NT2/D1 (cell line): ENCODE measurements at places on chromosomes 4 and X.

- no peak for DNase-seq
Observed at GRCh38 chrX:70322784-70323183, 32.9 kb downstream of the KIF4A start.

GRCh38 chr4:79455216-79455615, 47.2 kb upstream of the GK2 start:
- DNase-seq, result no peak

DNA sequence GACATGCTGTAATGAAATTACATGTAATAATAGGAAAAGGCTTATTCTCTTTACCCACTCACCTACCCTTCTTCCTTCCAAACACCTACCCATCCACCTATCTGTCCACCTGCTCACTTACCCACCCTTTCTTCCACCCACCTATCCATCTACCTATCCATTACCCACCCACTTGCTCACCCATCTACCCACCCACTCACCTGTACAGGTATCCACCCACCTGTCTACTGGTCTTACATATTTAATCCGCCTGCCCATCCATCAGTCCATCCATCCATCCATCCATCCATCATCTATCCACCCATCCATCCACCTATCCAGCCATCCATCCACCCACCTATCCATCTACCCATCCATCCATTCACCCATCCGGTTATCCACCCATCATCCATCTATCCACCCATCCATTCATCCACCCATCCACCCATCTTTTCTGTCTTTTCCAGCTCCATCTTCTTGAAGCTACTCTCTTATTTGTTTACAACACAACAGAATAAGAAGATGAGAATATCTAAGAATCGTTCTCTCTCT, 133.3 kb upstream of the STX18 start:
- DNase-seq, result no peak

DNA sequence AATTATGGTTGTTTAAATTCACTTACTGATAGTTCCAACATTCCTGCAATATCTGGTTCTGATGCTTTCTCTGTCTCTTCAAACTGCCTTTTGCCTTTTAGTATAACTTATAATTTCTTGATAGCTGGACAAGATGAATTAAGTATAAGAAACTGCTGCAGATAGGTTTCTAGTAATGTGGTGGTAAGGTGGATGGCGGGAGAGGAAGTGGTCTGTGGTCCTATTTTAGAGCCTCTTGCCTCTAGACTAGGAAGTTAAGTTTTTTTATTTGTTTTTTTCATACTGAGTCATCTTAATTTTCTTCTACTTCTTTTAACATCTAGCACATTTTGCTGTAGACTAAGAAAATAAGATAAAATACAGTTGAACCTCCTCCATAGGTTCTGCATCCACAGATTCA, 310.0 kb downstream of the SLITRK2 start:
- no peak for DNase-seq

DNA sequence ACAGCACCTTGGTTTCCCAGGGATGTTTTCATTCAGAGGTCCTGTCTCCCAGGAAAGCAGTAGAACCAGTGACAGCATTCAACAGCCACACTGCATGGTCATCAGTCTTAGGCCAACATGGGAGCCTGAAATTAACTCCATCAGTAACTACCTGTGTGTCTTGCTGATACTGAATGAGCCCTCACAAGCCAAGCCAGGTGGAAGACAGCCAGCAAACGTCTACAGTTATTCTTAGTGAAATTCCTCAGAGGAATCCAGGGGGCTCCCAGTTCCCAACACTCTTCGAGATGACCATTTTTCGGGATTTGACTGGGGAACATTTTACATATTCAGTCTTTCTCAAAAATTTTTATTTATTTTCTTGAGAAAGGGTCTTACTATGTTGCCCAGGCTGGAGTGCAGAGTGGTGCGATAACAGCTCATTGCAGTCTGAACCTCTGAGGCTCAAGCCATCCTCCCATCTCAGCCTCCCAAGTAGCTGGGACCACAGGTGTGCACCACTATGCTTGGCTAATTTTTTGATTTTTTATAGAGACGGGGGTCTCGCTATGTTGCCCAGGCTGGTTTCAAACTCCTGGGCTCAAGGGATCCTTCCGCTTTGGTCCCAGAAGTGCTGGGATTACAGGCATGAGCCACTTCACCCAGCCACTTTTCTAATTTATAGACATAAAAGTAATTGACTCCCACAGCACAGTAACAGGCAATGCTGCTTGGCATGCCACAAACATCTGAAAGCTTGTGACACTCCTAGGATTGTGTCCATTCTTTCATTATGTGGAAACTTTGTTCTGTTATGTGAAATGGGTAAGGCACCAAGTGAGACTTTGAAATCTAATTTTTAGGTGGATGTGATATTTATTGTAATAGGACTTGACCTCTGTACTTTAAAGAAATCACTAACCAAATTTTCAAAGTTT, 116.9 kb downstream of the SOWAHB start:
- no peak for DNase-seq

DNA sequence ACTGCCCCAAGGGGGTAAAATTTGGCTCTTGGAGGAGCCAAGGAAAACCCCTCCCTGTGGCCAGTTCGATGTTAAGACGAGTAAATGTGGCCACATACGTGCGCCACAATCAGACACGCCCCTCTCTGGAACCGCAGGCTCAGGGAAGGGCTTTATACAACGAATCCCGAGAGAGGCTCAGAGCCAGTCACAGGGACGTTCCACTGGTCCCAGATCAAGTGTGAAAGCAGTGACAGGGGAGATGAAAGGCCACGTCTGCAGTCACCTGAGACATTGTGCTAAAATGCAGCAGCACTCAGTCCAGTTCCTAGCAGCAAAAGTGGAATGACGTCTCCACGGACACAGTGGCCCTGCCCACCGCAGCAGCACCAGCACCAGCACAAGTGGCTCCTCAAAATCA, 68.0 kb downstream of the ACOX3 start:
- no peak for DNase-seq

- DNase-seq, result peak; percentile 63
Observed at GRCh38 chr4:79083406-79084010, 144.3 kb upstream of the PAQR3 start.

DNA sequence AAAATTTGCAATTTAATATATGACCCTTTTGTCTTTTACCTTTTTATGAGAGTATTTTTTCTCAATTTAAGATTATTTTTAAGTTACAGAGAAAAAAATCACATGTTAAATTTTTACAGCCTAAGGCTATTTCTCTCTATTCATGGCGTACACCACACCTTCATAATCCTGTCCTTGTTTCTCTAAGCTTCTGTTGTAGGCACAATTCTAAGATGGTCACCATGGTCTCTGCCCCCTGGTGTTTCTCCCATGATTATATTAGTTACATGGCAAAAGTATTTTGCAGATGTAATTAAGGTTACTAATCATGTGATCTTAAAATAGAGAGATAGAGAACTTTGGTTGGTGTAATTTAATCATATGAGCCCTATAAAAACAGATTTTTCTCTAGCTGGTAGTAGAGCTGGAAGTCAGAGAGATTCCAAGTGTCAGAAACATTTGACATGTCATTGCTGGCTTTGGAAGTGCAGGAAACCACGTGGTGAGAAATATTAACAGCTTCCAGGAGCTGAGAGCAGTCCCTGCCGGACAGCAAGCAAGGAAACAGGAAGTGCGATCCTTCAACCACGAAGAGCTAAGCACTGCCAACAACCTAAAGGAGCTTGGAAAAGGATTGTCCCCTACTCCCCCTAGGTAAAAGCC, 89.8 kb downstream of the EIF4E start:
- no peak for DNase-seq

GRCh38 chr4:140255467-140255866, 101.5 kb upstream of the MAML3 start:
- no peak for DNase-seq

DNA sequence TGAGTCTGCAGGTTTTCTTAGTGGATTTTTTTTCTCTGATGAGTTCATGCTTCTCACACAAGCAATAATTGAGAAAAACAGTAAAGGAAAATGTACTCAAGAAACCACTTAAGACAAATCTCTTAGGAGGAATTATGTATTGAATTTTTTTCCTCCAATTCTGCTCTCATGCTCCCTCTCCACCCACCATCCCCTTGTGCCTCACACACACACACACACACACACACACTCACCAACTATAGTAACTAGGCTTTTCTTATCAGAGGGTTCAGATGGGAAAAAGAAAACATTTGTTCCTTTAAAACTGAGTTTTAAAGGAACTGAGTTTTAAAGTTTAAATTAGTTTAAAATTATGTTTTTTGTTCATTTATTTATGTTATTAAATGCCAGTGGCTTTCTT, 47.0 kb upstream of the ANXA10 start:
- no peak for DNase-seq

DNA sequence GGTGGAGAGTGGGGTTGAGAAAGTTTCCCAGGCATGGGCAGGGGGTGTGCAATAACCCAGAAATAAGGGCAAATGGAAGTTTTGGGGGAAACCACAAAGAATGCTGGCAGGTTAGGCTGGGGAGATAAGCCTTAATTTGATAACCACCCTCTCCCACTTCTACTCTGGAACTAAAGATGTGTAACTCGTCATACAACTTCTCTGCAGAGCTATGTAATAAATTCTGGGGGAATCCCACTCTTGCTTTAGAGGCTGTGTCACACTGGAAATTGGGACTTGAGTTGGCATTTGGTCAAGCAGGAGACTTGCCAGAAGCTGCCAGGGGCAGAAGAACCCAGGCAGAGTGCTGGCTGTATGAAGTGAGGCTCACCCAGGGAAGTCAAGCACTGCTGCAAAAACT, 170.9 kb upstream of the CPEB2 start:
- no peak for DNase-seq

- no peak for DNase-seq
Observed at GRCh38 chrX:51158231-51158630, 174.4 kb upstream of the NUDT10 start.

DNA sequence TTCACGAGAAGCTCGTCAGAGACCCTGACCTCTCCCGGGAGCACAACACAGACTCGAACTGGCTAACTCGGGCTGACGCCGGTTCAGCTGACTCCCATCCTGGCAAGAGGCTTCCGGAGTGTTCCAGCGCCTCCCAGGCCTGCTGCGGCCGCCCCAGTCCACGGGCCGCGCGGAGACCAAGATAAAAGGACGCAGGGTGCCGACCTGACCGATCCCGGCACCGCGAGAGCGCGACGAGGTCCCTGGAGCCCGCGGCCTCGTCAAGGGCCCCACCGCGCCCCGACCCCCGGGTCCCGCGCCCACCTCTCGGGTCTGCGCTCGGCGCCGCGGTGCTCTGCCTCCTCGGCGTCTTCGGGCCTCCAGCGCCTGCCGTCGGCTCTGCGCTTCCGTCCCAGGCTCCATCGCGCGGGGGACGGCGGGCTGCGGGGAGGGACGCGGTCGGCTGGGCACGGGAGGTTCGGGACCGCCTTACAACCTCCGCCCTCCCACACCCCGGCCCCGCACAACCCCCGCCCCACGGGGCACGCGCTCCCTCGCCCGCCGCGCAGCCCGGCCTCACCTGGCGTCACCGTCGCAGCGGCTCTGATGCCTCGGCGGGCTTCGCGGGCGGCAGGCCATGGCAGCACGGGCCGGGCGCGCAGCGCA, 426 bp downstream of the SLBP start:
- DNase-seq, result no peak

GRCh38 chr4:52234561-52235440, 183.7 kb downstream of the SPATA18 start:
- peak; percentile 8 for DNase-seq

DNA sequence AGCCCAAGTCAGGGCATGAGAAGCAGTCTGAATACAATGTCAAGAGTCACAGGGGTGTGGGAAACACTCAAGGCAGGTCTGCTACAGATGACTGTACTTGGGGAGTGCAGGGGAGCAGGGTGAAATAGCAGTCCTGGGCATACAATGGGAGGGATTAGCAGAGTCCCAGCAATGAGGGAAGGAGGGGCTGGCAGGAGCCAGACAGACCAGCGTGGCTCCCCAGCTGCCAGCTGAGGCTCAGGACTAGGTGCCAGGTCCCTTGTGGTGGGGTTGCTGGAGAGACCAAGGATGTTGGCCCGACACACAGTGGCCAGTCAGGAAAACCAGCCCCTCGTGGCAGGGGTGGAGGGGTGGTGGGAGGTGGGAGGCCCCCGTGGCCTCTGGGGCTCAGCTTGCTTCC, 86.6 kb downstream of the RTL5 start:
- no peak for DNase-seq

DNA sequence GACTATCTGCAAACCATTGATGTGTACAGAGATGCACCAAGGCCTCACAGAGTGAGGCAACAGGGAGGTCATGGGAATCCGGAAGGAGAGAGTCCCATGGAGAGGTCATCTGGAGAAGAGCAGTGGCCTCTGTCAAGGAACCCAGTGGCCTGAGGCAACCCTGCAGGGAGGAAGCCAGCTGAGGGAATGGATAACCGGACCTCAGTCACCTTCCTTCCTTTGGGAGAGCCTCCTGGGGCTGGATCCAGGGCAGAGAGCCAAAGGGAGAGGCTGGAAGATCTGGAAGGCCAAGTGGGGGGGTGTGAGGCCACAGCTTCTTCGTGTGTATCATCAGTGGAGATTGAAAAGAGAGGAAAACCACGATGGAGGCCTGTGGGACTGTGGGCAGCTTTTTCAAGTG, 24.3 kb upstream of the CD38 start:
- no peak for DNase-seq
